Gastroesophageal sphincter (tissue), 4 donors: ENCODE measurements at places on chromosomes 7 and 10.

- ATAC-seq = peak; percentile 23
These were observed 1.4 kb downstream of the LANCL2 start for GRCh38 chr7:55366461-55367070.

DNA sequence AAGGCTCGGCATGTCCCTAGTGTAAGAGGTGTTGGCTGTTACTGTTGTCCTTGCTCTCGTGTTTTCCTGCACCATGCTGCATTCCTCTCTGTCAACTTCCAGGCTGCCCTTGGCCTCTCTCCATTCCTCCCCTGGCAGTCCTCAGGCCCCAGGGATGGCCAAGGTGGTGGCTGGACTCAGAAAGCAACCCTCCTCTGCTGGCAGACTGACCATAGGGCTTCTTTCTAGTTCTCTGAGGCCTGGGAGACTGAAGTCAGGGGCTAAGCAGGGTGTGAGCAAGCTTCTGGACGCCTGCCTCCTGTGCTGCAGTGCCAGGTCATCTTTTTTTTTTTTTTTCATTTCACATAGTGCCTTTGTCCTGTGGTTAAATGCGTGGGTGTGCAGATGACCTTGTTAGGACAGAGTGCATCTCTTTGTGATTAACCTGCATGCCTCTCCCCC is 72.0 kb downstream of the GOLGA7B start:
- ATAC-seq = no peak

- no peak for ATAC-seq
These were observed 75.3 kb downstream of the GAD2 start for GRCh38 chr10:26291721-26292480.

DNA sequence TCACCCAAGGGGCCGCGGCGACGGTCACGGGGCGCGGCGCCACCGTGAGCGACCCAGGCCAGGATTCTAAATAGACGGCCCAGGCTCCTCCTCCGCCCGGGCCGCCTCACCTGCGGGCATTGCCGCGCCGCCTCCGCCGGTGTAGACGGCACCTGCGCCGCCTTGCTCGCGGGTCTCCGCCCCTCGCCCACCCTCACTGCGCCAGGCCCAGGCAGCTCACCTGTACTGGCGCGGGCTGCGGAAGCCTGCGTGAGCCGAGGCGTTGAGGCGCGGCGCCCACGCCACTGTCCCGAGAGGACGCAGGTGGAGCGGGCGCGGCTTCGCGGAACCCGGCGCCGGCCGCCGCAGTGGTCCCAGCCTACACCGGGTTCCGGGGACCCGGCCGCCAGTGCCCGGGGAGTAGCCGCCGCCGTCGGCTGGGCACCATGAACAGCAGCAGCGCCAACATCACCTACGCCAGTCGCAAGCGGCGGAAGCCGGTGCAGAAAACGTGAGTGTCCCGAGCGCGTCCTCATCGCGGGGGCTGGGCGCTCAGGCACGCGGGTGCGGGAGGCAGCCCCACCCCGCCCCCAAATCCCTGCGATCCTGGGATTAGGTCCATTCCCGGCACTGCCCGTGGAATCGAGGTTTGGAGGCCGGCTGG is 509 bp downstream of the AHR start:
- peak; percentile 43 for ATAC-seq

- ATAC-seq = no peak
These were observed 409.5 kb downstream of the SDK1 start for GRCh38 chr7:3710531-3710930.

GRCh38 chr7:80313067-80313626 is 178.5 kb downstream of the GNAI1 start:
- ATAC-seq = no peak

- no peak for ATAC-seq
These were observed 136.7 kb upstream of the CHST15 start for GRCh38 chr10:124229989-124230634.

DNA sequence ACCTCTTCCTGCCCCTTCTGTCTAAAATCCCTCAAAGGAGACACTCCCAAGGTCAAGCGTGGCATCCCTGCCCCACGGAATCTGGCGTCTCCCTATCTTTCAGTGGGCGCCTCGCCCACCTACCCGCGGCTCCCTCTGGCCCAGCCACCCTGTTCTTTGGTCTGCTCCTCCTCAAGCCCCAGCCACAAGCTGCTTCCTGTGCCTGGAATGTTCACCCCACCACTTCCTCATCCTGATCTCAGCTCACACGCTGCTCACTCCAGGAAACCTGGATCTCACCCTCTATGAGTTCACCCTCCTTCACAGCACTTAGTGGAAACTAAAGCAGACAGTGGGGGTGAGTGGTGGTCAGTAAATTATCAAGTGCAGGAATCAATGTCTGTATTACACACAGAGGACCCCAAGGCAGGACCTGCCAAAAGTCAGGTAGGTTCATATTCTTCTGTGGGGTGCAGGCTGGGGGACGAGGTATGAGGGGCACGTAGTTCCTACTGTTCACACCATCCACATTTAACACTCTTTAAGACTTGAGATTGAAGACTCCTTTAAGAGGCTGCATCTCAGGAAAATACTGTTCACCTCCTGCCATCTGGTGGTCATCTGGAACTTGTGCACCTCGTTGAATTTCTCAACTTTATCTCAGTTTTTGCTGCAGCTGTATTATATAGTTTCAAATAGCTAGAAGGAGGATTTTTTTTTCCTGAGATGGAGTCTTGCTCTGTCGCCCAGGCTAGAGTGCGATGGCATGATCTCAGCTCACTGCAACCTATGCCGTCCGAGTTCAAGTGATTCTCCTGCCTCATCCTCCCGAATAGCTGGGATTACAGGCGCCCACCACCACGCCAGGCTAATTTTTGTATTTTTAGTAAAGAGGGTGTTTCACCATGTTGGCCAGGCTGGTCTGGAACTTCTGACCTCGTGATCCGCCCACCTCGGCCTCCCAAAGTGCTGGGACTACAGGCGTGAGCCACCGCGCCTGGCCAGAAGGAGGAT is 166.6 kb downstream of the ARHGAP21 start:
- ATAC-seq = no peak

- ATAC-seq = no peak
These were observed 91.0 kb downstream of the MYL10 start for GRCh38 chr7:101537935-101538595.

DNA sequence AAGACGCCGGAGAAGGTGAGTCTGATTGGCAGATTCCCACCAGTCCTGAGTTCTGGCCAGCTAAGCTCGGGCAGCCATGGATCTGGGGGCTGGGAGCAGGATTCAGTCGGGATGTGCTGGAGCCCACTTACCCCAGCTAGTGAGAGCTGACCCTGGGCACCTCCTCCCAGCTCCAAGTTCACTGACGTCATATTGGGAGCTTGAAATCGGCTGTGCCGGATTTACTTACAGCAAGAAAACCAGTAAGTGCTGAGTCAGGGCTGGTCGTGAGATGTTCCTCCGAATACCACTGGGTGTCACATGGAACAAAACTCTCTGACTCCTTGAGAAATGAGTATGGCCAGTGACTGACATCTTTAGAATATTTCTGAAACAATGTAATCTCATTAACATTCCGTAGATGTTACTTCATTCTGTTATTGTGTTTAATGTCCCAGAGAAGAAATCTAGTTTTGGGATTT is 621.2 kb downstream of the SDK1 start:
- no peak for ATAC-seq

GRCh38 chr7:50214771-50215170 is 89.7 kb upstream of the IKZF1 start:
- no peak for ATAC-seq

DNA sequence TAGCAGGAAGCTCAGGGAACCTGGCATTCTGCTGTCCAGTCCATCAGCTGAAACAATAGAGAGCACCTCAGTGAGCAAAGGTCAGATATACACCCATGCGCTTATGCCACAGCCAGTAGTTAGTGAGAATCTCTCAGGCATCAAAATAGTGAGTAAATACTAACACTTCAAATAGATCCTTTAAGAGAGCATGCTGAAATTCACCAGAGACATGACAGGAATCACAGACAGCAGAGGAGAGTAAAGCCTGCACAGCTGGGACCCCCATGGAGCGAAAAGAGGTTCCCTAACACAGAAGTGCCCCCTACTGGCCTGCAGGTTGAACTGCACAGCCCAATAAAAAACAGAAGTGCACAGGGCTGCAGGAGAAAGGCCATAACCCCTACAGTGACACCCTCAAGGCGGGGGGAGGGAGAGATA is 57.6 kb upstream of the ANTXRL start:
- no peak for ATAC-seq

DNA sequence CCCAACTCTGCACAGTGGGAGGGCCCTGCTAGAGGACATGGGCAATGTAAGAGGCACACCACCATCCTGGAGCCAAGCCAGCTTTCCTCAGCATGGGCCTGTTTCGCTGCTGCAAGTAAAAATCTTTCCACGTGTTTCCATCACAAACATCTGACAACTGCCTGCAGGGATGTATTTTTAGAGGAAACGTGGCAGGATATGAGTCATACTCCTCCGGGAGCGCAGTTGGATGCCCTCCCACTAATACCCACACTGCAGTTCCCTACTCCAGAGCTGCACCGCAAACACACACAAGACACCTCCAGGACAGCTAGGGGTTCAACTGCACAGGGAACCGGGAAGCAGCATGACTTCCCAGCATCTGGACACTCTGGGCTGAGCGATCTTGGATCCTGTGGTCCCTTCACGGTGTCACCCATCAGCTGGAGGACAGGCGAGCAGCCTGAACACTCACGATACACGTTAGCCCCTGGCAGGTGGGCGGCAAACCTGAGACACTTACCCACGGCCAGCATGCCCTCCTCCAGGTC is 26.1 kb downstream of the PLAC9 start:
- ATAC-seq = peak; percentile 90

GRCh38 chr10:49010865-49011264 is 71.2 kb upstream of the LRRC18 start:
- no peak for ATAC-seq

GRCh38 chr10:128027822-128028507 is 98.3 kb downstream of the MKI67 start:
- no peak for ATAC-seq

DNA sequence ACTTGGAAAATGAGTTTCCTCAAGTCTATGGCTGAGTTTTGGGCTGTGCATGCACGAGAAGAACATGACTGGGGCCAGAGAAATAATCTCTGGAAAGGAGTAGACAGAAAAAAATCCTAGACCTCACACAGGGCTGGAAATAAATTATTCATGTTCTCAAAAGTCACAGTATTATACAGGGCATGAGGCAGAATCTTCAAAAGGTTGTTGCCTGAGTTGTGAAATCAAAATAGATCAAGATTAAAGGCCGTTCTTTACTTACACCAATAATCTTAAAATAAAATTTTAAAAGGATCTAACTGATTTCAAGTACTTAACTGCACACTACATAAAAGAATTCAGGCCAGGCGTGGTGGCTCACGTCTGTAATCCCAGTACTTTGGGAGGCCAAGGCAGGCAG is 14.1 kb upstream of the CREM start:
- no peak for ATAC-seq

DNA sequence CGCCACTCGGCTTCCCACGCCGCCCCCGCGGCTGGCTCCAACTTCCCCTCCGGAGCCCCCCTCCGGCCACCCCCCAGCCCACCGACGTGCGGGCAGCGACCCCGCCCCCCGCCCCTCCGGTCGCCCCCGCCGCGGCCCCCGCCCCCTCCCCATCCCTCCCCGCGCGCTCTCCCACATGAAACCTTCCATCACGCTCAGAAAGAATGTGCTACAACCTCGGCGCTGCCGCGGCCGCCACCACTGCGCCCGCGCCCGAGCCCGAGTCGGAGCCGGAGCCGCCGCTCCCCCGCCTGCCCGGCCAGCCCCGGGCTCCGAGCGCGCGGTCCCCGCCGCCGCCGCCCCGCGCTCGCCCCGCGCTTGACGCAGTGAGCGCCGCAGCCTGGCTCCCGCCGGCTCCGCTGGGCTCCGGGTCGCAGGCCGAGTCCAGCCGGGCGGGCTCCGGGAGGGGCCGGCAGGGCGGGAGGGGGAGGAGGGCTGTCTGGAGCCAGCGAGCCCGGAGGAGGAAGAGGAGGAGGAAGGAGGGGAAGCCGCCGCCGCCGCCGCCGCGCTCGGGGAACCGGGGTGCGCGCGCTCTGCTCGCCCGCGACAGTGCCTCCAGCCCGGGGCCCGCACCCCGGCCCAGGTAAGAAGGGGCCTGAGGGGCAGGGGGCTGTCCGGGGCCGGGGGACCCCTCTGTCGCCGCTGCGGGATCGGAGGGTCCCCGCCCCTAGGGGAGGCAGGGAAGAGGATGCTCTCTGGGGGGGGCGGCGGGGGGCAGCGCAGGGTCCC is 4.3 kb upstream of the ELFN1 start:
- peak; percentile 26 for ATAC-seq

DNA sequence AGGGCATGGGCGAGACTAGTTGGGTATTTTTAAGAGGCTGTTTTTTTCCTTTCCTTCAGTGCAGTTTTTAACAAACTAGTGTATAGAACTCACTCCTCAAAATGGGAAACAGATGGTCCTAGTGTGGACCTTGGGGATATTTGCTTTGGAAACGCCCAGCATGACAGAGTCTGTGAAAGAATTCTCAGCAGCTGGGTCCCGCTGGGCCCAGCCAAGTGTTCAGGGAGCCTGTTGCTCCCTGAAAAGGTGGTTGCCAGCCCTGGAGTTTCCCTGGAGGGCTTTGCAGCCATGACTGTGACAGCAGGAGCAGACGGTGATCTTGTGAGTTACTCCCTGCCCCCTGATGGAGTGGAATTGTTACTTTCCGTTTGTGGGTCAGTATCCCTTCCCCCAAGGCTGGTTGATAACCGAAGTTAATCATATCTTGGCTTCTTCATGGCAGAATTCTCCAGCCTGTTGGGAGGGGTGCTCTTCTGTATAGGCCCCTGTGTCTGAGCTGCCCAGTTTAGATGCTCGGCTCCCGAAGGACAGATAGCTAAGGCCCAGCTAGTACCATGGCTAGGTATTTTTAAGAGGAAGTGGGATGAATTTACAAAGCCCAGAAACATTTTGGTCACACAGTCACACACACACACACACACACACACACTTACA is 278.6 kb upstream of the HABP2 start:
- peak; percentile 63 for ATAC-seq

GRCh38 chr7:114662002-114662677 is 247.5 kb downstream of the FOXP2 start:
- ATAC-seq = no peak

DNA sequence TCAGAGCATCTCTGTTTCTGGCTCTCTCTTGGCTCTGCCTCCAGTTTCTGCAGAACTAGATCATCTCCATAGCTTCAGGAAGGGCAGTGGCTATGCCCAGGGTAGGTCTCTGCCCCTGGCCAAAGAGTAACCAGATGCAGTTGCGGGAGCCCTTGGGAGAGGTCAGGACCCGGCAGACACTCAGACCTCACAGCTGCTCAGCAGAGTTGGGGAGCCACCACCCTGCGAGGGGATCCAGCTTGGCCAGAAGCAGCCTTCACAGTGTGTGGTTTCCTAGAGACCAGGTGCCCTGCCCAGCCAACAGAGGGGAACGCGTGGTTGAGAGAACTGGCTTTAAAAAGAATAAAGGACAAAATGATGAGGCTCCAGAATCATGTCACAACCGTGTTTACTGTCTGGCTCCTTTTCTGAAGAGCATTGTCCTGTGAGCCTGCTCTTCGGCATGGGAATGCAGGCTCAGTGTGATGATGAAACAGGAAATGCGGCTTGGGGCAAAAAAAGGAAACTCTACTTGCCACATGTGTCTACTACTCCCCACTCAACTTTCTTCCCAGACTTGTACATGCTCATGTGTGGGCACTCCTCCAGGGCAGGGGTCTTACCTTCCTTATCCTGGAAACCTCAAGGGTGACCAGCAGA is 243.1 kb downstream of the INHBA start:
- no peak for ATAC-seq
